ENCODE measurements at places on chromosomes 4 and X. TPM values are rescaled to one million over a fixed set of nuclear protein-coding genes. Genes with fewer than 3 reads are reported as not detected.

DNA sequence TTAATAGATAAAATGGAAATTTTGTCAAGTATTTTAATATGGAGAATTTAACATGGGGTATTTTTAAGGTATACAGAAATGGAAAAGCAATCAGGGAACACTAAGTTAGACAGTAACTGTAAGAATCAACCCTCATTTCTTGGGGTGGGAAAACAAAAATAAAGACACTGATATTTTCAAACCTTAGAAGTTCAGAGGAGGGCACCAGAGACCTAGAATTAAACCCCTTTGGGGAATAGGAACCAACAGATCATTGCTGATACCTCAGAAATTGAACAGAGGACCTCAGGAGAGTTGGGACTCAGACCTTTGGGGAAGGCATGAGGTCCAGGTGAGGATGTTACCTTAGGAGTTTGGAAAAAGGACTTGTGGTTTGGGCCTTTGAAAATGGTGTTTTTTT lies 435.6 kb downstream of the TMA16 start:
- no peak overlapping the region for H3K4me3 ChIP-seq
- no peak for DNase-seq
- H3K27me3 ChIP-seq: no peaks in the 10 kb centered on the region
- no peak overlapping the region for H3K27ac ChIP-seq

DNA sequence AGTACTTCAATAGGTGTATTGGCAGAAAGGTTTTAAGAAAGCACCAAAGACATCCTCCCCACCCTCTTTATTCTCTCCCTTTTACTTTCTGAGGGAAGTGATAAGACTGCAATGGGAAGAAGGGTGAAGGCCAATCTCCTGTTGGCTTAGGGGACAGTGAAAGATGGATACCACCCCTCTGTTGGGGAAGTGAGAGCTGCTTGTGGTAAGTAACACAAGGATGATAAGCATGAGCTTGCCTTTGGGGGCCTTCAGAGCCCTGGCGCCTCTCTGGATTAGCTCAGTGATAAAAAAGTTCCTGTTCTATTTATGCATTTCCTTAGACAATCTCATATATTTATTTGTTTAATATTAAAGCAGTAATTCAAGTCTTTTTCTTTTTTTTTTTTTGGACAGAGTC lies 5.2 kb upstream of the KLF8 start:
- H3K27ac ChIP-seq: no peak overlapping the region
- no peaks in the 10 kb centered on the region for H3K27me3 ChIP-seq
- no peaks in the 10 kb centered on the region for H3K4me1 ChIP-seq
- H3K4me3 ChIP-seq: no peak overlapping the region
- no peak for DNase-seq
- H3K36me3 ChIP-seq: no peaks in the 10 kb centered on the region

- no peaks in the 10 kb centered on the region for H3K4me1 ChIP-seq
- H3K27ac ChIP-seq: no peak overlapping the region
- peak; percentile 49 for DNase-seq
- H3K27me3 ChIP-seq: no peaks in the 10 kb centered on the region
Measured at GRCh38 chr4:44493924-44494323, 45.3 kb upstream of the KCTD8 start.

DNA sequence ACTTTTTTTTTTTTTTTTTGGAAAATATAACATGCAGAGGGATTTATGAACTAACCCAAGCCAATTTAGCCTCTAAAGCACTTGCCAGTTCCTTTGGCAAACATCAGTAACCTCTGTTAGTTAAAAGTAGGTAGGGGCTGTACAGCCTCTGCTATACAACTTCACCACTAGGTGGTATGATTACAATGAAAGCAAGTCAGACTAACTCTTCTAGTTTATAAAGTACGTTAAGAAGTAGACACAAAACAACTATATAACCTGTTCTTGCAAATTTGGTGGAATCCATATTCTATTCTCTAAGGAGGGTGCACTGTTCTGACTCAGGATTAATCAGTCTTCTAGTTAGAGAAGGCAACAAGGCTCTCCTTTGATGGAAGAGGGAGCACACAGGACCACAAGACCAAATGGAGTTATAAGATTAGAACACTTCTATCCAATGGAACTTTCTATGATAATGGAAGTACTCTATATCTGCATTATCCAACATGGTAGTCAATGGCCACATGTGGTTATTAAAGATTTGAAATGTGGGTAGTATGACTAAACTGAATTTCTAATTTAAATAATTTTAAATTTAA lies 12.8 kb downstream of the AIMP1 start:
- no peak overlapping the region for H3K4me3 ChIP-seq
- no peaks in the 10 kb centered on the region for H3K4me1 ChIP-seq
- DNase-seq: peak; percentile 50
- no peaks in the 10 kb centered on the region for H3K27me3 ChIP-seq
- peaks cover 11% of the 10 kb centered on the region for H3K36me3 ChIP-seq
- no peak overlapping the region for H3K27ac ChIP-seq

GRCh38 chr4:63214076-63214475 lies 1195.2 kb downstream of the TECRL start:
- no peaks in the 10 kb centered on the region for H3K36me3 ChIP-seq
- no peak overlapping the region for H3K4me3 ChIP-seq
- no peaks in the 10 kb centered on the region for H3K27me3 ChIP-seq
- no peak overlapping the region for H3K27ac ChIP-seq
- H3K4me1 ChIP-seq: no peaks in the 10 kb centered on the region

DNA sequence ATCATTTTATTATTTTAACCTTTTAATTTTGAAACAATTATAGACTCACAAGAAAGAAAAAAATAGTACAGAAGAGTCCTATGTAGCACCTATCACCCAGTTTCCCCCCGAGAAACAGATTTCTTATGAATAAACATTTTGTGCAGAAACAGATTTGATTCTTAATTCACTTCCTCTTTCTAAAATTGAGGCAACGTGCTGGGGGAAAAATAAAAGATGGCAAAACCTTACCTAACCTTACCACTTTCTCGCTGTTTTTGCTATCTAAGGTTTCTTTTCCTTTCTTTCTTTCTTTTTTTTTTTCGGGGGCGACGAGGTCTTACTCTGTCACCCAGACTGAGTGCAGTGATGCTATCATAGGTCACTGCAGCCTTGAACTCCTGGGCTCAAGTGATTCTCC lies 4.3 kb upstream of the CLNK start:
- H3K27me3 ChIP-seq: no peaks in the 10 kb centered on the region
- no peaks in the 10 kb centered on the region for H3K36me3 ChIP-seq
- H3K27ac ChIP-seq: no peak overlapping the region
- DNase-seq: no peak

GRCh38 chr4:163523791-163524365 lies 29.4 kb downstream of the TMA16 start:
- H3K36me3 ChIP-seq: no peaks in the 10 kb centered on the region
- H3K27ac ChIP-seq: no peak overlapping the region
- no peaks in the 10 kb centered on the region for H3K27me3 ChIP-seq
- H3K4me1 ChIP-seq: no peaks in the 10 kb centered on the region
- H3K4me3 ChIP-seq: no peak overlapping the region

DNA sequence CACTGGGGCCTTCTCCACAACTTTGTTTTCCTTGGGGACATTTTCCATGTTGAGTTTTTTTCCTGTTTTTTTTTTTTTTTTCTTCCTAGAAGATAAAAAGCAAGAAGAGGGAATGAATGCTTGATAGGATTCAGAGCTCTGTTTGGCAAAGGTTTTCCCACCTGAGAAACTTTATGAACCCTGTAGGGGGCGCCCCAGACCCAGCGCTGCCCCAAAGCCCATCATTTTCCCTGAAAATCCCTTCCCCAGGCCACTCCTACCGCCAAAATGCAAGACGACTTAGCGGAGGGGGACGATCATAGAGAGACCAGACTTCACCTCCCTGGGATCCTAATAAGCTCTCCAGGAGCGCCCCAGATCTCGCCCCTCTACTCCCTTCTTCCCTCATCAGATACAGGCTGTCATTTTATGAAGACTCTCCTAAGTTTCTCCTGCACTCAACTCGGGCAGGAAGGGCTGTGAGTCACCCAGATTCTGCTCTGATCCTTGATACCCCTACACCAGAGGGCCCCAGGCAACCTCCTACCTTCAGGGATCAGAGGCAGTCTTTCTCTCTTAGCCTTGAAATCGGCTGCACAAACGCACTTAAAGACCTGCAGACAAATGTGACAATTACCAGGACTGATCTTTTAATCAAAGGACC lies 1.4 kb downstream of the BEX5 start:
- no peaks in the 10 kb centered on the region for H3K36me3 ChIP-seq
- H3K27ac ChIP-seq: no peak overlapping the region
- H3K4me1 ChIP-seq: no peaks in the 10 kb centered on the region
- no peak overlapping the region for H3K4me3 ChIP-seq
- no peak for DNase-seq
- no peaks in the 10 kb centered on the region for H3K27me3 ChIP-seq

- no peaks in the 10 kb centered on the region for H3K36me3 ChIP-seq
- no peaks in the 10 kb centered on the region for H3K4me1 ChIP-seq
- H3K4me3 ChIP-seq: no peak overlapping the region
- H3K27me3 ChIP-seq: peaks cover 4% of the 10 kb centered on the region
Measured at GRCh38 chrX:153642051-153642654, 4.8 kb upstream of the DUSP9 start.

DNA sequence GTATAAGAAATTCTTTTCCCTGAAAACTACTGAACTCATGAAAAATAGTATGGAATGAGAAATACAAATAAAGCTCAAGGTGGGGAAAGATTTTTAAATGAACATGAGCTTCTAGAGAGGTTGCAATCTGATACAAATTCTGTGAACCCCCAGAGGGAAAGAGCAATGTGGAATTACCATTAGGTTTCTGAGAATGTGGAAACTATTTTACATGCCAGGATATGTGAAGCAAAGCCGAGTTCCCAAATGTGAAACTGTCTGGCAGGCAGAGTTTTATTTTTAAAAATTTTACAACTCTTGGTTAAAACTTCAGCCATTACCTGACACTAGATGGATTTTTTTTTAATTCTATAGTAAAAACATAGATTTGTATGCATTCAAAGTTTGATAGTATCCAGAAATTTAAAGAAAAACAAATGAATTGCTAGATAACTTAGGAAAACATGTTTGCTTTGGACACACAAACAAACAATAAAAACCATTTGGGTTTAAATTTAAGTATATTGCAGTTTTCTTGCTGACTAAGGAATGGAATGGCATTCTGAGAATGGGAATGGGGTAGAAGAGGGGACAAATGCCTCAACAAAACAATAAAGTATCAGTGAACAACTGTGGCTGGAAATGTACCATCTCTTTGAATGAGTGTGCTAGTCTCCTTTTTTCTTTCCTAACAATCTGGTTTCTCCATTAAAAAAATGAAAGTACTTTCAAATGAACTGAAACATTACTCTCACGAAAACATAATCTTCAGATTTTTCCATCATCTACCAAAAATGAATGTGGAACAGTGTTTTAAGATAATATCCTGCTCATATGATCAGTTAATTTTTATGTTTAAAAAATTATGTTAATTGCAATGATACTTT lies 99.6 kb downstream of the PCDH18 start:
- H3K36me3 ChIP-seq: no peaks in the 10 kb centered on the region
- H3K4me1 ChIP-seq: no peaks in the 10 kb centered on the region
- no peak overlapping the region for H3K27ac ChIP-seq

GRCh38 chr4:184097241-184097605 lies 120.5 kb downstream of the ENPP6 start:
- H3K27me3 ChIP-seq: no peaks in the 10 kb centered on the region
- no peak overlapping the region for H3K27ac ChIP-seq
- DNase-seq: no peak

- no peak for DNase-seq
- H3K27me3 ChIP-seq: no peaks in the 10 kb centered on the region
- no peak overlapping the region for H3K27ac ChIP-seq
- no peaks in the 10 kb centered on the region for H3K4me1 ChIP-seq
Measured at GRCh38 chrX:155052738-155053498, 18.0 kb downstream of the CMC4 start.

DNA sequence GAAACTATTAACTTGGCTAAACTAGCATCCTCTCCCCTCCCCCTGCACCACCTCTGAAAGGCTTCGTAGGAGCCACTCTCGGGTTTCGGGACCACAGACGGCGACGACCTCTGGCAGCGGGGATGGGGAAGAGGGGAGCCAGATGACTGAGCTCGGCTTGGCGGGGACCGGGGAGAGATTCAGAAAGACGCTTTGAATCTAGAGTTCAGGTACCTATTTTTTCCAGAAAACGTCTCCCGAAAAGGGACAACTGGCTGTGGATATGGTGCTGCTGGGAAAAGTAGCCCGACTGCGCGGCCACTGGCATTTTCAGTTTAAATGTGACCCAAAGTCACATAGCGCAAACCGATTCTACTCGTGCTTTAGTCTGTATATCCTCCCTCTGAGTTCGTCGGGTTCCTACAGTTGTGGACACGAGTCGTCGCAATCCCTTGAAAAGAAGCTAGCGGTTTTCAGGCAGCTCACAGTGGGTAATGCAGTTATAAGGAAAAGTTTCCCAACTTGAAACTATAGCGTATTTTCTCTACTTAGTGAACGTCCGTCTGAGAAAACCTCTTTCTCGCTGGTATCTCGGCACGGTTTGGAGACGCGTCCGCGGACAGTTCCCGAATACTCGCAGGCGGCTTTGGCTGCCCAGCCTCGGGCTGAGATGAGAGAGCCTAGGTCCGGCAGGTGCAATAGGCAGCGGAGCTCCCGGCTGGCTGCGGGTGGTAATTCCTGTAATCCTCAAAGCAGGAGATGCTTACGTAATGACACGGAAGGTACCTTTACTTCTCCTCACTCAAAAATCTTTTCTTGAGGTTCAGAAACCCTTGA lies 1.3 kb downstream of the PARM1 start:
- peaks cover 17% of the 10 kb centered on the region for H3K4me1 ChIP-seq
- H3K36me3 ChIP-seq: no peaks in the 10 kb centered on the region
- no peaks in the 10 kb centered on the region for H3K27me3 ChIP-seq
- DNase-seq: peak; percentile 69

GRCh38 chrX:28133763-28134162 lies 152.5 kb upstream of the DCAF8L1 start:
- H3K4me3 ChIP-seq: no peak overlapping the region
- no peaks in the 10 kb centered on the region for H3K27me3 ChIP-seq
- no peaks in the 10 kb centered on the region for H3K4me1 ChIP-seq
- H3K36me3 ChIP-seq: no peaks in the 10 kb centered on the region

GRCh38 chrX:141791856-141792255 lies 46.3 kb upstream of the MAGEC3 start:
- H3K4me1 ChIP-seq: no peaks in the 10 kb centered on the region
- no peaks in the 10 kb centered on the region for H3K36me3 ChIP-seq
- no peak for DNase-seq

DNA sequence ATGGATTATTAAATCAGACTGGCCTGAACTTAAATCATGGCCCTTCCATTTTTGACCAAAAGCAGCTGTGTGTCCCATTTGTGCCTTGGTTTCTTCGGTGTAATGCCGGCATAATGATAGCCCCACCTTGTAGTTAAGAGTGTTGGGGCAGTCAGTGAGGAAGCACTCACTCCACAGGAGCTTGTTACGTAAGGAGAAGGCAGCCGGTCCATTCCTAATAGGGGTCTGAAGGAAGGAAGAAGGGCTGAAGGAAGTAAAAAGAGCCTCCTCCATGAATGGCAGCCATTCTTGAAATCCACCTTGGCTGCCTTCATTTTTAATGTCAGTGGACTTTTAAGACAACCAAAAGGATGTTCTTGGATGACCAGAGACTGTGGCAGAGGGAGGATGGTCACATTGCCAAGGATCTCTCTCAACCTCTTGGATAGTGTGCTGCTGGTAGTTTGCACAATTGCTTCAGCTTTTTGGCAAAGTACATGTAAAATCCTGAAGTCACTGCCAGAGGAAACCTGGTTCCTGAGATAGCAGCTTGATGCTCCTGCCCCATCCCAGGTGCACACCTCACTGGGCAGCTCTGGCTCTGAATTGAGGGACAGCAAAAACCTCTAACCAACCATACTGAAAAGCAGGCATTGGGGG lies 113.5 kb downstream of the PTTG2 start:
- no peak for DNase-seq
- H3K4me1 ChIP-seq: peaks cover 27% of the 10 kb centered on the region
- no peak overlapping the region for H3K27ac ChIP-seq
- no peaks in the 10 kb centered on the region for H3K36me3 ChIP-seq

The CD38 gene
- polyA plus RNA-seq: not detected

The PF4V1 gene
- polyA plus RNA-seq: not detected

The TMEM131L gene
- polyA plus RNA-seq: 6.3 TPM

The APELA gene
- polyA plus RNA-seq: 0.29 TPM

The KIF4A gene
- polyA plus RNA-seq: 4.2 TPM
